ENCODE measurements at places on chromosomes 3 and 15. TPM values are rescaled to one million over a fixed set of nuclear protein-coding genes. Genes with fewer than 3 reads are reported as not detected.

Gene GNAT1
- not detected for polyA plus RNA-seq

- DNase-seq = no peak
Observed at GRCh38 chr3:52346623-52347530, 30.8 kb downstream of the DNAH1 start.

Gene BRK1
- polyA plus RNA-seq = 235 TPM

GRCh38 chr3:160673188-160673587 lies 3.8 kb upstream of the ARL14 start:
- DNase-seq = no peak

GRCh38 chr3:183159333-183159732 lies 3.2 kb downstream of the LAMP3 start:
- no peak for DNase-seq

DNA sequence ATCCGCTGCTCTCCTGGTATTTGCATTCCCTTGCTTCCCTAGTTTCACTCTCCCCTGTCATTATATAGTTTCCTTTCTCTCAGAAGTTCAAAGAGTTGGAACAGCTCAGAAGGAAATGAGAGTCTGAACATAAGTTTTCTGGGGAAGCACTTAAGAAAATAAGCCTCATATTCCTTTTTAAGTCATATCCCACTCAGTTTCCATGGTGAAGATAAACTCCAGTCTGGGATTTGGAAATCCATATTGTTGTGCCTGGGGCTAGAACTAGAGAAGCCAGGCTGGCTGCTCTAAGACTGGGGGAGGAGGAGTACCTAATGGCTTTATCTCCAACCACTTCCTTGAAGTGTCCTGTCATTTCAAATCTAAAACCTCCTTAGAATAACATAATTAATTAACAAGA lies 134.2 kb upstream of the ALCAM start:
- DNase-seq = no peak
